Stimulated activated CD8-positive, alpha-beta memory T cell treated with anti-CD3 and anti-CD28 coated beads, Interleukin-4, amount 100 ng/mL, for 24 hours (primary cell): ENCODE measurements at places on chromosomes 7 and 10.

DNA sequence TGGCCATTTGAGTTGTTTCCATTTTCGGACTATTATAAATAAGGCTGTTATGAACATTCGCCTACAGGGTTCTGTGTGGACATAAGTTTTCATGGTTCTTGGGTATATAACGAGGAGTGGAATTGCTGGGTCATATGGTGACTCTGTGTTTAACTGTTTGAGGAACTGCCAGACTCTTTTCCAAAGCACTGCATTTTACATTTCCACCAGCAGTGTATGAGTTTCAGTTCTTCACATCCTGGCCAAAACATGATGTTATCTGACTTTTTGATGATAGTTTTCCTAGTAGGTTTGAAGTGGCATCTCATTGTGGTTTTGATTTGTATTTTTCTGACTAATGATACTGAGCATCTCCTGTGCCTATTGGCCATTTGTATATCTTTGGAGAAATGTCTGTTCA, 5.4 kb downstream of the SUV39H2 start:
- DNase-seq: no peak

DNA sequence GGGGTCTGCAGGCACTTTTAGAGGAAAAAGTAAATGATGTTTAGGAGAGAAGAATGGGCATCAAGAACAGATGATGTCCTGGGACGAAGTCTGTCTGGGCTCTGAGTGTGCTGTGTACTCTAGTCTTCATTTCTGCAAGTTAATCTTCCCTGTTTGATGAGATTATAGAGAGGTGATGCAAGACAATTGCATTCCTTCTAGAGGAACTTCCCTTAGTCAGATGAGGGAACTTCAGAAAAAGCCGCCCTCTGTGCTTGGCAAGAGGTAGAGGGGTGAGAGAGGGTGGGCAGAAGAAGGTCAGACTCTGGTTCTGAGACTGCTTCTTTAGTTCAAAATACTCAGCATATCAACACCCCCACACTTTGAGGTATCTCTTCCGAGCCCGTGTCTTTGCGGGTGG, 797.9 kb downstream of the LRMDA start:
- DNase-seq: no peak

- DNase-seq: no peak
These were observed 422.2 kb downstream of the PHTF2 start for GRCh38 chr7:78220754-78221153.

DNA sequence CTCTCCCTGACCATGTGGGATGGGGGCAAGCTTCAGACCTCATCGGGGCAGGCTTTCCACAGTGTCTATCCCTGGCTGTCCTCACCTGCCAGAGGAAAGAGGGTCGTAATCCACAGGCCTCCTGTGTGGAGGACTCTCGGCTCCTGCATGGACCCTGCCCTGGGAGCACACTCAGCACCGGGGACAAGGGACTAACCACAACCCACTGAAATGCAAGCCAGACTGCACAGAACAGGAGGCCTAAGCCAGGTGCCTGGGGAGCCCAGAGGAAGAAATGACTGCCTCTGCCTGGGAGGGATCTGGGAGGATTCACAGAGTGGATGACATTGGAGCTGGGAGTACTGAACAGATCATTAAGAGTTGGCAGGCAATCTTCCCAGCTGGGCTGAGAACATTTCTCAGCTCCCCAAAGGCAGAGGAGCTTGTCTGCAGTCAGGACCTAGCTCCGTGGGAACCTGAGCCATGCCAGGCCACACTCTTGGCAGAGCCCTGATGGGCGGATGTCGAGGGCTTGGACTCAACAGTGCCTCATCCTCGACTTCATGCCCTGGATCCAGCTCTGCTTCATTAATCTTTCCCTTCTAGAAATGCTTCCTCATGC, 213.4 kb downstream of the USP6NL start:
- DNase-seq: no peak

DNA sequence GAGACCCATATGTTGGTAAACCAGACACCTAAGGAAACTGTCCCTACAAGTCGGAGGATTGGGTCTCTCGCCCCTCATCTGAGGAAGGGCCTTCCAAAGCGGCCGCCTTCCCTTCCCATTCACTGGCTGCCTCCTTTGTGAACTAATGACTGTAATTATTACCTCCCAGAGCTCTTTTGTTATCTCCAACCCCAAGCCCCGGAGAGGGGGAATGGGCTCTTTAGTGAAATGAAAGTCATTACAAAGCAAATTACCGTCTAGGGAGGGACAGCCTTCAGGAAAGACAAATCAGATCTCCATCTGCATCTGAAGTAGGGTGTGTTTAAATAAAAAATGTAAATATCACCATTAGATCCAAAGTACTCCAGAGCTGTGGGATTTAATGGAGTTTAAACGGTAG, 2.6 kb upstream of the GAD2 start:
- DNase-seq: no peak
